ENCODE measurements at places on chromosomes 1 and 21.

GRCh38 chr21:33861125-33861524 lies 54.5 kb downstream of the ATP5PO start:
- no peak for DNase-seq

- peak; percentile 92 for DNase-seq
Measured at GRCh38 chr1:156104065-156104810, 10.3 kb upstream of the LMNA start.

- DNase-seq = peak; percentile 67
Measured at GRCh38 chr21:28308516-28308915, 684.2 kb downstream of the LTN1 start.

- no peak for DNase-seq
Measured at GRCh38 chr1:201088901-201089525, 23.2 kb downstream of the CACNA1S start.

DNA sequence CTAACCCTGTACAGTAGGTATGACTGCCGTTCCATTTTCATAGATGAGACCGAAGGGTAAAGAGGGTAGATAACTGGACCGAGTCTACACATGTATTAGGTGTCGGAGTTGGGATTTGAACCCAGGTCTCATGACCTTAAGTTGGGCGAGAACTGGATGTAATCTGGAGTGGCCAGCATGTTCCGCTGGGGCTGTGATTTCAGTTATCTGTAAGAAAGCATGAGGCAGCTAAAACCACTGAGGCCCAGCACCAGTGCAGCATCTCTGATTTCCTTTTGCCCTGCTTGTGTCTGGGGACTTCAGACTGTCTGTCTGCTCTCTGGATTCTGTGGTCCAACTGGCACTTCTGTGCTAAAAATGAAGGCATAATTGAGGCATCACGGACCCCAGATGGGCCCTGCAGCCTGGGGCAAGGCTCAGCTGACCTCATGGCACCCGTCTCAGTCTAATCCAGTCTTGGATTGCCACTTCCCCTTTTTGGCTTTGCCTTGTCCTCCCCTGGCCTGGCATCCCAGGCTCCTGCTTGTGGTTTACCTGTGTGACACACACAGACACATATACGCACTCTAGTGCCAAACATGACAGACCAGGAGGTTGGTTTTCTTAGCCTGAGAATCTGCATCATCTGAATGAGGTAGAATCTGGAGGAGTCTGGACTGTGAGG lies 180.2 kb downstream of the KIF26B start:
- no peak for DNase-seq

- DNase-seq = no peak
Measured at GRCh38 chr1:154536570-154536969, 21.9 kb downstream of the UBE2Q1 start.

DNA sequence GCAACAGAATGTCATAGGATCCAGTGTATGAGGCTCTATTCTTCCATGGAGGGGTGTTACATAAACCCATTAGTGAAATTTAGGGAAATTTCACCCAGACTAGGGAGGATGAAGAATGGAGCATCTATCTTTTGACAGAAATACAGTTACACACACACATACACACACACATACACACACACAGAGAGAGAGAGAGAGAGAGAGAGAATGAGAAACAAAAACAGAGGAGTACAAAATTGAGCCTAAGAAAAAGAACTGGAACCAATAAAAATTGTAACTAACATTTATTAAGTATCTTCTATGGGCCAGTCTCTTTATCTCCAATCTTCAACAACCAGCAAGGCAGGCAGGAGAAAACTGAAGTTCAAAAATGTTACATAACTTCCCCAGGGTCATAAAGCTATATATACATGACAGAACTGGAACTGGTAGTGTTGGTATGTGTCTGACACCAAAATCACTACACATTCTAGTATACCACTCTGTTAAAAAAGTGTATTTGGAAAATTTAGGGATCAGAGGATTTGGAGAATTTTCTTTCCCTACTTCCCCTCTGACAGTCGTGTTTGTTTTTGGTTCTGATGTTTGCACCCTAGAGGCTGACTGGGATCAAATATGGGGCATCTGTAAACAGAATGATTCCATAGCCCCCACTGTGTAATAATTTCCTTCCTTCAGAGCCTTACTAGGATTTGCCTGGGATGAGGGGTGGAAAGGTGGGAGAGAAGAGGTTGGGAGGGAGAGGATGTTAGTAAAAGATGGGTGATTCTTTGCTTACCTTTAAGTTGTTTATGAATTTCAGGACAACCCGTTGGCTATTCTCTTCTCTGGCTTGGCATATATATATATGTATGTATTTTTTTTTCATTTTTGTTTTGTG lies 1.0 kb upstream of the ZFYVE9 start:
- no peak for DNase-seq

GRCh38 chr1:44808938-44809917 lies 905 bp downstream of the BTBD19 start:
- peak; percentile 71 for DNase-seq

- DNase-seq = no peak
Measured at GRCh38 chr1:173302890-173303829, 96.0 kb upstream of the TNFSF4 start.

DNA sequence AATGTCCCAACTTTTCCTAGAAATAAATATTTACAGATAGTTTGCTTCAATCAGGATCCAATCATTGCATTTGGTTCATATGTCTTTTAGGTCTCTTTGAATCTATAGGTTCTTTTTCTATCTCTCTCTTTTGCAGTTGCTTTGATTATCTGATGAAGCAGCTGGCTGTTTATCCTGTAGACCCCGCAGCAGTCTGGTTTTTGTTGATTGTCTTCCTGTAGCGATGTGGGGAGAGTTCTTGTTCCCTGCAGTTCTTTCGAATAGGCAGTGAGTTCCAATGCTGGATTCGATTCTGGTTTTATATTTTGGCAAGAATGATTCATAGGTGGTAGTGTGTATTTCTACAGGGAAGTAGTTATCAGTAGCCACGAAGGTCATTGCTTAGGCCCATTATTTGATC lies 7.4 kb upstream of the MIXL1 start:
- no peak for DNase-seq

GRCh38 chr1:175158170-175158591 lies 34.4 kb downstream of the KIAA0040 start:
- DNase-seq = peak; percentile 25

GRCh38 chr1:156866249-156866909 lies 5.7 kb downstream of the NTRK1 start:
- DNase-seq = no peak

GRCh38 chr1:229478852-229479251 lies 29.3 kb downstream of the NUP133 start:
- DNase-seq = no peak

DNA sequence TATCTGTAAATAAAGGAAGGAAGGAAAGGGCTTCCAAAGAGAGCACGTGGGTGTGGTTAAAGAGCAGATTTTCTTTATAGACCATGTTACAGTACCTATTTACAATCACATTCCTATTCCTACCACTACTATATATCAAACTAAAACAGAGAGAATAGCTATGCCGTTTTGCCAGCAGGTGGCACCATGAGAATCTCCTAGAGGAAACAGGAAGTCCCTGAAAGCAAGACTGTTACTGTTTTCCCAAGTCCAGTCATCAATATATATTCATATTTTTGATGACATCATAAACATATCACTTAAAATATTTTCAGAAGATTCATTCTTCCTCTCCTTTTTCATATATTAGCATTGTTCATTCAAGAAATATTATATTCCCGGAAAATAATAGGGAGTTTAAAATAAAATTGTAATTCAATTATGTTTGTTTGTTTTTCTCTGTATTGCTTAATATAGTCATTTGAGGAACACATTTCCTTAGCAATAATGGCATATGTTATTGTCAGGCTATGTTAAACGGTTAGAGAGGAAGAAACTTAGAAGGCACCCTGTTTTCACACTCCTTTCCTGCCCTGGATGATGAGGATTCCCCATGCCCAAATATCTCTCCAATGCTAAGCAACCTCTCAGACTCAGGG lies 6.6 kb downstream of the CCDC190 start:
- DNase-seq = peak; percentile 83

DNA sequence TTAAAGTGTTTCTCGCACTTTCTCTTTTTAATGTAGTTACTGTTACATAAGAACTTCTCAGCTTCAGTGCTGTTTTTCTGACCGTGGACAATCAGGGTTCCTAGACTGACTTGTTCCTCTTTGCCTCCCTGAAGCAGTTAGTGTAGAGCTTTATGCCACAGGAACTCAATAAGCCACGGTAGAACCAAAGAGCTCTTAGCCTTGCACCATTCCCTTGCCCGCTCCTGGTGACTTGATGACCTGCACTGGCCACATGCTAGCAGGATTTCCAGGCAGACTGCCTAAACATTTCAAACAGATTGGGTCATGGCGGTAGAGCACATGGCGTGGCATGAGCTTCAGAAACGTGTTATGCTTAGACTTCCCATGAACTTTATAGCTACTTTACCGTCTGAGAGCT lies 18.8 kb upstream of the FASLG start:
- peak; percentile 60 for DNase-seq

GRCh38 chr1:14924455-14925331 lies 228.9 kb upstream of the TMEM51 start:
- DNase-seq = peak; percentile 58

- peak; percentile 5 for DNase-seq
Measured at GRCh38 chr1:99849413-99849743, 783 bp upstream of the AGL start.

DNA sequence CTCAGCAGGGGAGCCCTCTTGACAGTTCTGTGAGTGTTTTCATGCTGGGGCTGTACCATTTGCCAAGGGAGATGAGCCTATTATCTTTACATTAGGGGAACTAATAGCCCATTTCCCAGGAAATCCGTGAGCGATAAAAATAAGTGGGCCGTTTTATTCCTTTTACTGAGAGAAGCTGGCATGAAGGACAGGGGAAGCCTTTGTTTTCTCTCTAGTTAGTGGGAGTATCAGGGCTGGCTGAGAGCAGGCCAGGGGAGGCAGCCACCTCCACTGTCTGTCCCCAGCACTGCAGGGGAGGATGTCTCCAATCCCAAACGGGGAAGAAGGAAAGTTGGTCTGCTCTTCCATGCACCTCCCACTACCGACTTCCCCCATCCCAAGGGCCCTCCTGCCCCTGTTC lies 2.5 kb downstream of the UBL4B start:
- DNase-seq = no peak

GRCh38 chr21:42429856-42430255 lies 26.2 kb downstream of the UBASH3A start:
- no peak for DNase-seq

- no peak for DNase-seq
Measured at GRCh38 chr21:16865632-16866031, 647.2 kb upstream of the CXADR start.

- DNase-seq = no peak
Measured at GRCh38 chr1:229410370-229410691, 23.6 kb downstream of the ACTA1 start.

DNA sequence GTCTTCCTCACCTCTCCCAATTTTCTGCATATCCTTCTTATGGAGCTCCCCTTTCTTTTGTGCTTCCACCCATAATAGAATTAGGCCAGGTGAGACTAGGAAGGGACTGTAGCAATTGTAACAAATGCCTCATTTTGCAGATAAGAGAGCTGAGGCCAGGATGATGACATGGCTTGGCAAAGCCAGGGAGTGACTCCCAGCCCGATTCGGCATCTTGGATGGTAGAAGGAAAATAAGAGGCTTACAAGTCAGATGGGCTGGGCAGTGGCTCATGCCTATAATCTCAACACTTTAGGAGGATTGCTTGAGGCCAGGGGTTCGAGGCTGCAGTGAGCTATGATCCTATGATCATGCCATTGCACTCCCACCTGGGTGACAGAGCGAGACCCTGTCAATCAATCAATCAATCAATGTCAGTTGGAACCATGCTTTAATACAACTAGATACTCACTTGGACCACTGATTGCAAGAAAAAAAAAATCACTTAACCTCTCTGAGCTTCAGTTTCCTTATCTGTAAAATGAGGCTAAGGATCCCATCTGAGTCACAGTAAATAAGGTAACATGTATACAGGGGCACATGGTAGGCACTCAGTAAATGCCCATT lies 51.6 kb downstream of the PLEKHA6 start:
- no peak for DNase-seq

GRCh38 chr1:28062806-28063205 lies 25.6 kb downstream of the EYA3 start:
- DNase-seq = peak; percentile 40

DNA sequence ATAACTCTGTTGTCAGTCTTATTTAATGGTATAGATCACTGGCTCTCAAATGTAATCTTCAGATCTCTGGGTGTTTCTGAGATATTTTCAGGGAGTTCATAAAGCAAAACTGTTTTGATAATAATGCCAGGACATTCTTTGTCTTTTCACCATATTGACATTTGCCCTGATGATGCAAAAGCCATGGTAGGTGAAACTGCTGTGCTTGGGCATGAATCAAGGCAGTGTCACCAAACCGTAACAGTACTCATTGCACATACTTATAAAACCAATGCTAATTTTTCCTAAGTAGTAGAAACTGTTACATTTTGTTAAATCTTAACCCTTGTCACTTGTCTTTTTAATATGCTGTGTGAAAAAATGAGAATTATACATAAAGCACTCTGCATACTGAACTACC lies 76.0 kb downstream of the RPS6KC1 start:
- no peak for DNase-seq

DNA sequence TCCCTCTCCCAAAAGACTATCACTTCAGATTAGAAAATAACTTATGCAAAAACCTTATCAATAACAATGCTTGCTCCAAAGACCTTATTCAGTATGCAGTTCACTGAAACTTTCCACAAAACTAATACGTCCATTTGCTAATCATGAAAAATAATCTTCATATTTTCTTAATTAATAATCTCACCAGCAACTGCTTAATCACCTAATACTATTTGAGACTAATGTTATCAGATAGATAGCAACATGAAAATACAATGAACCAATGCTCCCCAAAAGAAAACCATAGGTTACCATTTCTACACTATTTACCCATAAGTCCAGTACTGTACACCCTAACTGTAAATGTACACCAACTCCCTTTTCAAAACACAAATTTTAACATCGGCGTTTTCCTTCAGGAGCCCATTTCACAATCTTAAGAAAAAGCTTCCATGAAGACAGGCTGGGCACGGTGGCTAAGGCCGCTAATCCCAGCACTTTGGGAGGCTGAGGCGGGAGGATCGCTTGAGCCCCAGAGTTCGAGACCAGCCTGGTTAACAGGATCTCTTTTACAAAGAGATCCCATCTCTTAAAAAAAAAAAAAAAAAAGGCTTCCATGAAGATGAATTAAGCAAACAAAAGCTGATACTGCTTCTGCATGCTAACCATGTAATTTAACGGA lies 1.7 kb downstream of the GNB1 start:
- DNase-seq = no peak

- DNase-seq = no peak
Measured at GRCh38 chr1:211722277-211723175, 47.1 kb upstream of the NEK2 start.

DNA sequence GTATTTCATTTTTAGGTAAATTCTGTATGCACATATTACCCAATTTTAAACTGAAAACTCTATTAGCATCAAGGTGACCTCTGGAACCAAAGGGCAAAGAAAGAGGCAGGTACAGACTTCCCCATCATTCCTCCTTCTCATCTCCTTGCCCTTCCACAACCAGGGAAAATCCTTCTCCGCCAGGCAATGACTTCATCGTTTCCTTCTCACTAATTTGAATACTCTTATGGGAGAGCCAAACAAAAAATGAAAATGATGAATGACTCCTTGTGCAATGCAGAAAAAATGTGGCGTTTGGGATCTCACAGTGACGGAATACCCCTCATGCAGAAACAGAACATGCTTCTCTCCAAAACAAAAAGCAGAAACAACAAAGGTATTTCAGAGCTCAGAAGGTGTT lies 83.7 kb downstream of the HLCS start:
- no peak for DNase-seq

- DNase-seq = no peak
Measured at GRCh38 chr1:242745079-242745478, 220.6 kb upstream of the PLD5 start.

GRCh38 chr21:42097860-42098454 lies 26.8 kb downstream of the UMODL1 start:
- peak; percentile 99 for DNase-seq

- peak; percentile 60 for DNase-seq
Measured at GRCh38 chr1:20440785-20441200, 45.2 kb downstream of the CAMK2N1 start.

All from M059J (cell line).